Nephron progenitor cell (in vitro differentiated cells): ENCODE measurements at places on chromosomes 6 and 20.

DNA sequence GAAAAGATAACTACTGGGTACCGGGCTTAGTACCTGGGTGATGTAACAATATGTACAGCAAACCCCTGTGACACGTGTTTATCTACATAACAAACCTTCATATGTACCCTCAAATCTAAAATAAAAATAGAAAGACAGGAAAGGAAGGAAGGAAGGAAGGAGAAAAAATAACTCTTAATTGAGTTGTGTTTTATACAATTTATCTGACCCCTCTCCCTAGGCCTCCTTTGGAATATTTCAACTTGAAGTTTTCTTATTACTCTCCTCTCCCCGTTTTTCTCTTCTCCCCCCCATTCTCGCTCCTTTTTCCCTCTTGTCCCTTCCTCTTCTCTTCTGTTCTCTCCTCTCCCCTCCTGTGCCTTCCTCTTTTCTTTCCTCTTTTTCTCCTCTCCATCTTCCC, 156.1 kb downstream of the F13A1 start:
- no peak for DNase-seq

GRCh38 chr20:11015440-11015839, 341.6 kb upstream of the JAG1 start:
- no peak for DNase-seq

DNA sequence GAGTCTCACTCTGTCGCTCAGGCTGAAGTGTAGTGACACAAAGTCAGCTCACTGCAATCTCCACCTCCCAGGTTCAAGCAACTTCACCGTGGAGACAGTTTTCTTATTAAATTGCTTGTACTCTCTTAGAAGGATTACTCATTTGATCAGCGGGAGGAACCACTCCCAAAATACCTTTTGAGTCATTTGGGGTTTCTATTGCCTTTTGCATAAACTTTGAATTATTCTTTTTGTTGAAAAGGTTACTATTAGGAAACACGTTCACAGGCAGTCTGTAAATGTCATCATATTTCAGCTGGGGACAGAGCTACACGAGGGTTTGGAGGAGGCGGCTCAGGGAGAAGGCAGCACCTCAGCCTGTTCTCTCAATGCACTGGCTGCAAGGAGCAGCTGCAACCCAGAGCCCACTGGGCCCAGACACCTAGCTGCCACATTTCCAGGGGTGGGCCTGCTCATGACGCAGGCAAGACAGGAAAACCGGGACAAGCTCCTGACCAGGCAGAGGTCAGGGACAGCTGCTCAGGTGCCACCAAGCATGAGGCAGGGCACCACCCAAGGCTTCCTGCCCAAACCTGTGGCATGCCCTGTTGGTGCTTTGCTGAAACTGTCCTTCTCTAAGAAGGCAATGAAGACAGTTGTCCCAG, 205.9 kb downstream of the BMP7 start:
- DNase-seq: no peak

DNA sequence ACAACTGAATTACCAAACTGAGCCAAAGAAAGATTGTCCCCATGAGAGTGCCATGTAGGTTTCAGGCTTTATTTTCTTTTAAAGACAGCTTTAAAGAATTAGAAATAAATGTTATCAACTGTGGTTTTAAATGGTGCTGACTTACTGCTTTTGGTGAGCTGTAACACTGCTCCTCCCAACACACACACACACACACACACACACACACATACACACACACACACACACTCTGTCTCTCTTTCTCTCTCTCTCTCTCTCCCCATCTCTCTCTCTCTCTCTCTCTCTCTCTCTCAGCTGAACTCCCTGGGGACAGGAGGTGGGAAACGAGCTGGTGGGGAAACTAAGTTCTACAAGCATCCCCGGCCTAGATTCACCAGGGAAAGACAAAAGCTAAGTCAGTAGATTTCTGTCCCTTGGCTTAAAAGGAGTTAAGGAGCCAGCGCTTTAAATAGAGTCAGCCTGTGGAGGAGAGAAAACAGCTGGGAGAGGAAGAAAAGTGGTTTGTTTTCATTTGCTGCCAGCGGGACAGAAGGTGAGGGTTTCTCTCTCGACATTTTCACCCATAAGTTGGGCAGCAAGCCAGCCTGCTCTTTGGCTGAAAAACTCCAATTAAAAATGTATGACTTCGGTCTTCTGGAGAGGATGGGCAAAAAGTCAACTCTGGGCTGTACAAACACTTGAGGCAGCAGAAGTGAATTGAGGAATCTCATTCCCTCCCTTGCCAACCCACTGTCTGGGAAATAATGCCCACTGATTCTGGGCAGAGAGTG, 27.4 kb downstream of the CBLN4 start:
- DNase-seq: no peak

- no peak for DNase-seq
These were observed 250.6 kb downstream of the FARS2 start for GRCh38 chr6:5511954-5512353.

- DNase-seq: no peak
These were observed 338.0 kb upstream of the PTCHD4 start for GRCh38 chr6:48449002-48449401.

- no peak for DNase-seq
These were observed 30.1 kb upstream of the SCP2D1 start for GRCh38 chr20:18783385-18783959.

DNA sequence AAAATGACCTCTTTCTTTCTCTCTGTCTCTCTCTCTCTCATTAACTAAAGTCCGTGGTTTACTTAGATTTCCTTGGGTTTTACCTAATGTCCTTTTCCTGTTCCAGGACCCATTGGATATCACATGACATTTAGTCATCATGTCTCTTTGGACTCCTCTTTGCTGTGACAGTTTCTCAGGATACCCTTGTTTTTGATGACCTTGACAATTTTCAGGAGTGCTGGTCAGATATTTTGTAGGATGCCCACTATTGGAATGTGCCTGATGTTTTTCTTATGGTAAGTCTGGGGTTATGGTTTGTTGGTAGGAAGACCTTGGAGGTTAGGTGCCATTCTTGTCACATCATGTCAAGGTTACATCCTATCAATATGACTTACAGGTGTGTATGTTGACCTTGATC, 199.2 kb upstream of the HTR1E start:
- no peak for DNase-seq

DNA sequence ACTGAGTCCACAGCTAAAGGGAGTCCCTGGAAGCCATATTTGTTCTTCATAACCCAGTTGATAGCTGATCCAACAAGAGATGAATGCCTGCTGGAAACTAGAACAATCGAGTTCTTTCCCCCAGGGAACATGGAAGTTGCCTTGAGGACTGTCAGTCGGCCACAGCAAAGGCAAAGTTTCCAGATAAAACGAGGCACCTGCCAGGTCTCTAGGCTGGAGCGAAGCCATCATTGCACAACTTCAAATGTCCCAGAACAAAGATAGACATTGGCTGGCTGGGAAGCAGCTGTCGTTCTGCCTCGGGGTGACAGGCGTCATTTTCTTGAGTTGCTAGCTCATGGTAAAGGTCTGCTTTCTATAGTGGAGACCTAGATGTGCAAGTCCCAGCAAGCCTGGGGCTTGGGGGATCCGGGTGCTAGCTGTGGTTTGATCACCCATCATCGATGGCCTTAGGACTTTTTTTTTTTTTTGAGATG, 184.4 kb upstream of the ZNF217 start:
- no peak for DNase-seq

DNA sequence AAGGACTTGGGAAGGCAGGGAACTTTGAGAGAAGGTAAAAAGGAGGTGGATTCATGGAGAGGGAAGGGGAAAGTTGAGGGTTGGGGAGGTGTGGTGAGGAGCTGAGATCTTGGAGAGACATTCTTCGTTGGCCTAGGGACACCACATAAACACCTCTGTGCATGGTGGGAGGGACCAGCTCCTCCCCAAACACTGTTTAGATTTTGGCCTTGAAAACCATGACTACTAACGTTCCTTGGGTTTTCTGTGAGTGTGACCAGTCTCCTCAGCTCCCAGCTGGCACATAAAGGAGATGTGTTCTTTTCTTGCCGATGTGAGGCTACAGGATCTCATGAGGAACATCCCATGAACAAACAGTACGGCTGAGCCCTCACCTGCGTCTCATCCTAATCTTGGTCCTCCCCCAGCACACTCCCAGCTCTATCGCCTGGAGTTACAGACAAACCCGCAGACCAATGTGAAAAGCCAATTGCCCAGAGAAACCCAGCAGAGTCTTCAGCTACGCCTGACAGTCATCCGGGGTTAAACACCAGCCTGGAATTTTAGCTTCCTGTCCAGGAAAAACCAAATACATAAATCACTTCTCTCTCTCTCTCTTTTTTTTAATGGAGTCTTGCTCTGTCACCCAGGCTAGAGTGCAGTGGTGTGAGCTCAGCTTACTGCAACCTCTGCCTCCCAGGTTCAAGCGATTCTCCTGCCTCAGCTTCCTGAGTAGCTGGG, 22.0 kb upstream of the DDR1 start:
- DNase-seq: no peak

DNA sequence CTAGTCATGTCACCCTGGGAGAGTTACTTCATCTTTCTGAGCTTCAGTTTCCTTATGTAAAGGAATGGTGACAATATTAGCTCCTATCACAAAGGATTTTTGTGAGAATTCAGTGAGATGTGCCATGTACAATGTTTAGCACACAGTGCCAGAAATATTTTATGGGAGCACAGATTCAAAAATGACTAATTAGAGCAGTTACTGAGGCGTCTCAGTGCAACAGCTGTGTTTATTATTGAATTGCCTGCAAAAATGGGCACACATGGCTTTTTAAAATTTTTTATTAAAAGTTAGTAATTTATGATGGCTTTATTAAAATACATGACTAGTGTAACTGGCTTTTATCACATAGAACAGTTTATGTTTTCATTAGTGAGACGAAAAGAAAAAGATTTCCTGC, 134.3 kb upstream of the AHI1 start:
- no peak for DNase-seq

GRCh38 chr6:91681296-91681695, 1094.4 kb upstream of the MAP3K7 start:
- DNase-seq: no peak

DNA sequence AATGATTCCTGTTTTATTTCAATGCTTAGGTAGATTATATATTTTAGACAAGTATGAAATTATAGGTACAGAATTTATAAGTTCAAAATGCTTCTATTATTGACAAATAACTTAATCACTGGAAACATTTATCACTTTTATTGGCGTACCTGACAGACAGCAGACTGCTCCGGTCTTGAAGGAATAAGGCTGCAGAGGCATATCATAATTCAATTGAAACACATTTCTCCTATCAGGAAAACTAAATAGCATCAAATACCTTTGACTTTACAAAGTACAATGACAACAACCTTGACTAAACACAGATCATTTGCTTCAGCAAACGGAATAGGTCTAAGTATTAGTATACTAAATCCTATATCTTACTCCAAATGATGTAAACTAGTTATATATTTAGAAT, 91.3 kb downstream of the GRIK2 start:
- no peak for DNase-seq

GRCh38 chr6:41111017-41111416, 38.2 kb downstream of the NFYA start:
- no peak for DNase-seq

DNA sequence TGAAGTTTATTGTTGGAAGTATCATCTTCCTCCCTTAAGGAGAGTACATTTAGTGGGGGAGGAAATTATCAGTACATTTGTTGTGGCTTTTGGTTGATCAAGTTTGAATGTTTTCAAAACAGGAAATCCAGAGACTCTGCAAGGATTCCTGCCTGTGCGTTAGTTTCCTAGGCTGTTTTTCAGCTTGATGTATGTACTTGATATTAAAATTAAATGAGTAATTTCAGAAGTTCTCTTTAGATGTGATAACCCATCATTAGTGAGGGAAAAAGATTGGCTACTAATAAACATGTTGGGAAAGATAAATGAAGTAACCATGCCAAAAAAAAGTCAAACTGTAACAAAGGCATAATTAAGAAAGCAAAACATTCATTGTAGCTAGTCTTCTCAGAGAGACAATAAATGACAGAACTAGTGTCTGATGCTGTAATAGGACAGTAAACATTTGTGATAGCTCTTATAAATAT, 88.0 kb upstream of the TULP1 start:
- DNase-seq: no peak

- DNase-seq: no peak
These were observed 55.7 kb downstream of the PLCB1 start for GRCh38 chr20:8187740-8188139.

DNA sequence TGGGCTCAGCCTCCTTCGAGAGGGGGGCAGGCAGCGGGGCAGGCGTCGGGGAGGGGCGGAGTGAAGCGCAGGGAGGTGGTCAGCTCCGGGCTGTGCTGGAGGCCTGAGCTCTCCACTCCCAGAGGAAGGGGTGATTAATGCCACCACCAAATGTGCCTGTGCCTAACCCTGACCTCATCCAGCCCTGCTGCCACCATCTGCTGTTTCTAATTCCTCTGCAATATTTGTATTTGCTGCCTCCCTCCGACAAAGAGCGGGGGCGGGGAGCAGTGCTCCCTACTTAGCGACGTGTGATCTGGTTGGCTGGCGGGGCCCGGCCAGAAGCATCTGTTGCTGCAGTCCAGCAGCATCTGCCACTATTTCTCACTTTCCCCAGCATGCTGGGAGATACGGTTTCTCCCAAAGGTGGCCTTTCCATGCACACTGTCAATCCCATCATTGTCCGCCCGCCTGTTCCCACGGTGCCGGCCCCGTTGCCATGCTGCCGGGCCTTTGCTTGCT, 47.0 kb downstream of the DLL1 start:
- peak; percentile 55 for DNase-seq

DNA sequence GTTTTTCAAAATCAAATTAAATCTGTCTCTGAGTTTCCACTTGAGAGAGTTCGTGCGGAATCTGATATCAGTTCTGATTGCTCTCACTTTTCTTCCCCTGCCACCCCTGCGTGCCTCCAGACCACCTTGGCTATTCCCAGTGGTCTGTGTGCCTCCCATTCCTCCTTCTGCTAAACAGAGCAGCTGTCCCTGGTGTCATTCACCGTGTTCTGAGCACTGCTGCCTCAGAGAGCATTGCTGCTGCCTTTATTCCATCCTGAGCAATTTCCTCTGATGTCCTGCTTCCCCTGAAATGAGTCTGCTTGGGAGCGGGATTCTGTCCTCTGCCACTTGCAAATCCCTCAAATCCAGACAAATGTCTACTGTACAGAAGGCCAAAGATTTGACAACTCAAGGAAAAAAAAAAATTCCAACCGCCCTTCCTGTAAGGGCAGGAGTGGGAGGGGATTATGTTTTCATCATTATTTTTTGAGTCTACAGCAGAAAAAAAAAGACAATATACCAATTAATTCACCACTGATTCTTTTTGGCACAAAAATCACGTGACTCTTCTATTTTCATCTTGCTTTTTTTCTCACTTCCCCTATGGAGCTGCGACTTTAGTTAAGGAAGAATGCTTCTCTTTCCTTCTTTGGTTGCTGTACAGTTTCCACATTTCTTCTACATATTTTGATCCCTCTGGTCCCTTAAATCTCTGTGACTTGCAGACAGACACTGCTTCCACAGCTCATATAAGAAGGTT, 833.0 kb downstream of the EPHA7 start:
- no peak for DNase-seq

GRCh38 chr6:12344296-12344695, 54.1 kb downstream of the EDN1 start:
- DNase-seq: no peak

GRCh38 chr20:36454698-36455427, 86.5 kb upstream of the MYL9 start:
- peak; percentile 65 for DNase-seq
